NCI-H510A treated with DMSO at 0.1 percent for 48 hours (cell line): ENCODE measurements at places on chromosomes 5 and 9.

- no peak for DNase-seq
Measured at GRCh38 chr9:129412814-129413536, 207.9 kb downstream of the C9orf50 start.

DNA sequence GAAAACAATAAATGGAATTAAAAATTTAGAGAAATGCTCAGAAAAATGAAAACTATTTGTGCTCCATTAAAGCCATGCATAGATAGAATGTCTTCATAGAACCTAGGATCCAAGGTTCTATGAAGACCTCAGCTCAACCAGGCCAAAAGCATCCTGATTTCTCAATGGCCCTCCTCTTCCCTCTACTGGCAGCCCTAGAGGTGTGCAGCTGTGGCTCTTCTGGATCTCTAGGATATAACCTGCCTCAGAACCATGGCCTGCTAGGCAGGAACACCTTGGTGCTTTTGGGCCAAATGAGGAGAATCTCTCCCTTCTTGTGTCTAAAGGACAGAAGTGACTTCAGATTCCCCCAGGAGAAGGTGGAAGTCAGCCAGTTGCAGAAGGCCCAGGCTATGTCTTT, 15.1 kb downstream of the IFNA1 start:
- no peak for DNase-seq

DNA sequence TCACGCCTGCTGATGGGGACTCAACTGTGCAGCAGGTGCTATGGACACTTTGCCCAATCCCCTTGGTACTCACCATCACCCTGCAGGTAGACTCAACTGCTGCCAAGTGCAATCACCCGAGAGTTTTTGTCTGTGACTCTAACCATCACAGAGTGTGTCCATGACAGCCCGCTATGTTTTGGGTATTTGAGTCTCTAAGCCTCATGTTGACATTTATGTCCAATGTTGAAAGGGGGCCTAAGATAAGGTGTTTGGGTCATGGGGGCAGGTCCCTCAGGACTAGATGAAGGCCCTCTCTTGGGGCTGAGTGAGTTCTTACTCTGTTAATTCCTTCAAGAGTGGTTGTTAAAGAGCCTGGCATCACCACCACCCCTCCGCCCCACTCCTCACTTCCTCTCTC, 44.1 kb upstream of the GABRP start:
- no peak for DNase-seq

- no peak for DNase-seq
Measured at GRCh38 chr5:122162100-122162638, 32.8 kb downstream of the ZNF474 start.

GRCh38 chr5:1983401-1983800, 100.7 kb upstream of the IRX4 start:
- DNase-seq = no peak

- no peak for DNase-seq
Measured at GRCh38 chr9:114989600-114990410, 59.4 kb upstream of the TNFSF8 start.

GRCh38 chr5:113250341-113250953, 184.3 kb downstream of the TSSK1B start:
- no peak for DNase-seq
